ENCODE measurements at places on chromosomes 2 and 18. TPM values are rescaled to one million over a fixed set of nuclear protein-coding genes. Genes with fewer than 3 reads are reported as not detected.

Gene PIKFYVE
- 41.1 TPM for total RNA-seq

Gene STAT4
- 0.16 TPM for total RNA-seq

Gene RAB27B
- total RNA-seq, result 0.31 TPM

Gene AGXT
- not detected for total RNA-seq

Gene ERLEC1
- total RNA-seq, result 22.7 TPM

Gene FTCDNL1
- 3.3 TPM for total RNA-seq

Gene HOXD10
- total RNA-seq, result not detected

Gene FAM124B
- 6.8 TPM for total RNA-seq

Gene DAW1
- 2.0 TPM for total RNA-seq

Gene CABYR
- total RNA-seq, result 48.4 TPM

Gene TGFA
- total RNA-seq, result 2.6 TPM

Gene FAM237A
- total RNA-seq, result not detected

Gene UGT1A10
- total RNA-seq, result 0.23 TPM

Gene CRYBA2
- total RNA-seq, result not detected

Gene ZC3H6
- 6.3 TPM for total RNA-seq

Gene MPP4
- total RNA-seq, result not detected

Gene NHEJ1
- total RNA-seq, result 30.6 TPM

Gene EVX2
- 0.03 TPM for total RNA-seq

Gene LINC00305
- total RNA-seq, result not detected

Gene CCDC148
- total RNA-seq, result 1.2 TPM

Gene GPC1
- total RNA-seq, result 56.9 TPM

Gene SCN2A
- 0.52 TPM for total RNA-seq

Gene CRACDL
- total RNA-seq, result 0.14 TPM

Gene CHST10
- 24.5 TPM for total RNA-seq
